Activated CD4-positive, CD25-positive, alpha-beta regulatory T cell treated with anti-CD3 and anti-CD28 coated beads, Interleukin-2, amount 50 U/mL, for 24 hours (primary cell): ENCODE measurements at places on chromosomes 6 and 20.
A peak's percentile ranks its signal among the peaks of the same experiment; 100 is the strongest.

GRCh38 chr6:158991017-158991723 lies 8.8 kb downstream of the RSPH3 start:
- peak; percentile 27 for ATAC-seq

DNA sequence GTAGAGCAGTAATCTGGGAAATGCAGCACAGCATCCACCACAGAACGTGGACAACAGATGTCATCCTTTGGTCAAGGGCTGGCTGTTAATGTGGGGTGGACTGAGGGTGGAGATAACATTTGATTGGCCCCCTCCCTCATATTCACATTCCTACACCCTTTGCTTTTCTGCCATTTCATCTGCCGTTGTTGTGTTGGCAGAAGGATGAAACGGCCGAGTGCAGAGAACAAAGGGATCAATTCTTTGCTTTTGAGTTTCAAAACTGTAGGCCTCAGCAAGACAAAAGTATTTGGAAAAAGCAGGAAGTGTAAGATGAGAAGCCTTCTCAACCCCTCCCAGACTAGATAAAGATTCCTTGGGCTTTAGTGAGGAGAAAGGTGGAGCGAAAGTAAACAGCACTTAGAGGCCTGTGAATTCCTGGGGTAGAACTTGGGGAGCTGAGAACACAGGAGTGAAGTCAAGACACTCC lies 74.2 kb upstream of the PHIP start:
- no peak for ATAC-seq

GRCh38 chr20:10603378-10603777 lies 70.4 kb downstream of the JAG1 start:
- ATAC-seq = no peak

- ATAC-seq = no peak
Observed at GRCh38 chr6:17945575-17945974, 41.9 kb downstream of the KIF13A start.

GRCh38 chr6:159817951-159818739 lies 18.1 kb downstream of the PNLDC1 start:
- no peak for ATAC-seq

- ATAC-seq = no peak
Observed at GRCh38 chr20:52001999-52002666, 189.4 kb downstream of the ZFP64 start.

DNA sequence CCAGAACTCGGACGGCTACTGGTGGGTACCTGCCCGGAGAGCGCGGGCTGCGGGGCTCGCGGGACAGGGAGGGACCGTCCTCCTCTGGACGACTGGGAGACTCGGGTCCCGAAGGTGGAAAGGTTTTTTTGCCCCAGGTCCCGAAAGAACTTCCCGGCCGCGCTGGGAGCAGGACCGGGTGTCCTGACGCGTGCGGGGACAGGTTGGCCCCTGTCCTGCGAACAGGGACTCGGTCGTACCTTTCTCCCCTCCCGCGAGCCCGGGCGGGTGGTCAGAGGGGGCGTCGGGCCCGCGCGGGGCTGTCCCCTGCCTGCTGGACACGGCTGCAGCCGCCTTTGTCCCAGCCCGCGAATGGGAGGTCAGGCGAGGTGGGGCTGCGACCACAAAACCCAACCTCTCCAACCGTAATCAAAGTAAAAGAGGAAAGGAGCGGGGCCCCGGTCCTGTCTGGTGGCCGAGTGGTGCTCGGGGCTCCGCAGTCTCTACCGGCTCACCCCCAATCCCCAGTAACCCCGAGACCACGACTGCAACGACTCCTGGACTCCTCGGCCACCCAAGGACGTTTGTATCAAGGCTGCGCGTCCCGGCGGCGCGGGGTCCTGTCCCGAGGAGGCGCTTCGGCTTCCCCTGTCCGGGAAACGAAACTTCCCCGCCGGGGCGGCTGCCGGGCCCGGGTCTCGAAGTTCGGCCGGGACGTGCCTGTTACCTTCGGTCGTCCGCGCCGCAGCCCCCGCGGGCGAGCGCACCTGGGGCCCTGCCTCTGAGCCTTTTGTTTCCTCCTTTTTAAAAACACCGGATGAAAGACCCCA lies 798 bp downstream of the DSP start:
- ATAC-seq = peak; percentile 22

DNA sequence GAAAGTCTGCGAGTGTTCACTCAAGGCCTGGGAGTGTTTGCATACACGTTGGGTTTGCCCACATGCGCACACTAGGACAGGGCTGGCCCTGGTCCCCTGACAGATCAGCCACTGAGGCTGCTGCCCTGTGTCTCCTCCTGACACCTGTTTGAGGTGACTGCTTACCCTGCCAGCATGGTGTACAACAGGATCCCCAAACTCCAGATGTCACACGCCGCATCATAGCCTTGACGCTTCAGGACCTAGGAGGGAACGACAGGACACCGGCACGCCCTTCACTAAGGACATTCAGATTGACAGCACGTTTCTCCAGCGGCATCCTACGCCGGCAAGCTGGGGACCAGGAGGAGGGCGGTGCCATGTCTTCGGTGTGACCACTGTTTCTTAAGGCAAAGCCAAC lies 37.0 kb upstream of the MPC1 start:
- ATAC-seq = no peak

GRCh38 chr20:13396022-13396421 lies 174.9 kb downstream of the ISM1 start:
- ATAC-seq = no peak

- ATAC-seq = no peak
Observed at GRCh38 chr6:114210467-114210866, 132.4 kb downstream of the HS3ST5 start.

- no peak for ATAC-seq
Observed at GRCh38 chr6:111282515-111282914, 195.2 kb downstream of the SLC16A10 start.

DNA sequence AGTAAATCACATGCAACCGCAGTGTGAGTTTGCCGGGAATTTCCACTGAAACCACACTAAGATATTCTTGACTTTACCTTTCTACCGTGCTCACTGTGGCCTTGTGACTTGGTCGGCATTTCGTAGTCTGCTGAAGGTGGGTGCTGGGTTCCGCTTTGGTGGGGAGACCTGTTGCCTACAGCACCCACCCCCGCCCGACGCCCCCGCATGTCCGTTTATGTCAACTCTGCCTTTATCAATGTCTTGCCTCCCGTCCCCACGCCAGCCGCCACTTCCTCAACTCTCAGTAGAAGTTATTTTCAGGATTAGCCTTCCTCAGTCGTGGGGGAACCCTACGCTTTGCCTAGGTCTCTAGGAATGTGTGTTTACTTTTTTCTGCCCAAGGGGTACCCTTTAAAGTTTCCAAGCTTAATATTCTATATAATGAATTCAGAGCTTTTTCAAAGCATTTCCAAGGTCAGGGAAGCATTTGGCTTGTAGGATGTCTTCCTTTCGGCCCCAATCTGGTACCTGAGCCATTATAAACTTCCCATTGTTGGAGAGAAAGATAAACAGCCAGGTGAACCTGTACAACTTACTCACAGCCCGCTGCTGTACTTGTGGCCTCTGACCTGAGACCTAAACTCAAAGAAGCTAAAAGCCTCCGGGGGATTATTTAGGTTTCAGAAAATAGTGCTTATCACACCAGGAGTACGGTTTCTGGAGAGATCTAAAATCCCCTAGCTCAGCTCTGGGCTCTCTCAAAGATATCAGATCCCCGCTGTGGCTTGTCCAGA lies 54.2 kb downstream of the TBC1D7 start:
- ATAC-seq = peak; percentile 95

DNA sequence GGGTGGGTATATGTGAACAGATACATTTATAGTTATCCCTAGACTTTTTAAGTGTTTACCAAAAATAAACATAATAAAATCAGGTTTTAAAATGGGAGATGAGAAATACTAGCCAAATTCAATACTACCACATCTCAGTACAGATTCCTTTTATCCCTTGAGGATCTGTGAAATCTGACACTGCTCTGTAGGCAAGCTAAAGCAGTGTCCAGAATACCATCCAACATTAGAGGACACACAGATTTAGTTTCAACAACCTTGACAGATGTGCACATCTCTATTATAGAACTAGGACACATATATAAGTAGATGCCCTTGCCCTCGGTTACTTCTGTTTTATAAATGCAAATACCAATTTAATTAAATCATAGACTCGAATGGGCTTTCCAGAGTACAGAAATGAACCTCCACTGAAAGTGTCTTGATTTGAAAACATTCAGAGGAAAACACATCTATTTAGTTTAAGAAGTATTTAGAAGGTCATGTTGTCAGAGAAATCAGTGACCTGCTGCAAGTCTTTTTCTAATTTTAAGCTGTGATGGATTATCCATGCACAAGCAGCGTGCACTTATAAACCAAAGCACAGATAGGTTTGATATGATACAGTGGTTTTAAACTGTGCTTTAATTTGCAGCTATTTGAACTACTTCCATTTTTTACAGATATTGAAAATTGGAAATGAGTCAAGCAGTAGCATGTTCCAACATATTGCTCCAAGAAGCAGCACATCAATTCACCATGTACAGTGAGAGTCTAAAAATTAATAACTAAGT lies 156.3 kb upstream of the EPHA7 start:
- ATAC-seq = no peak

- ATAC-seq = no peak
Observed at GRCh38 chr20:12627485-12627884, 381.3 kb upstream of the SPTLC3 start.

- ATAC-seq = no peak
Observed at GRCh38 chr20:53064935-53065334, 92.8 kb downstream of the TSHZ2 start.

DNA sequence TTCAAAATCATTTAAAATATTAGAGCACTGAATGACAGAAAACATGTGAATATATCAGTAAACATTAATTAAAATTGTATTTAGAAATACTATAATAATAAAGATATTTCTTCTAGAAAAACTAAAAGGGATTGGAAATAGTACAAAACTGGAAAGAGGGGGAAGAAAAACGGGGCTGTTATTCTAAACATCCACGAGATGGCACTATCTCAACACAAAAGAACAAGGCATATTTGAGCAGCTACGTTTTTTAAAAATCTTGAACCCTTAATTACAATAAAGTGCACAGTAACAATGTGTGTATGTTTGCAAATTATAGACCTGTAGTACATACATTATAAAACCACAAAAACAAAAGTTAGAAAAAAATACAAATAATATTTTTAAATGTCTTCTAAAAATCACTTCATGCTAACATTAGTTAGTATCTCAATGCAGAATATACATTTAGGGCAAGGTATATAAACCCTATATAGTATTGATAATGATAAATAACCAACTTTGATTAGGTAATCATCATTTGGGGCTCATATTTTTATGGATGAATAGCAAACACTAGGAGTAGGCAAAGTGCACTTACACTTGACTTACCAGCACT lies 42.5 kb upstream of the PNISR start:
- no peak for ATAC-seq

DNA sequence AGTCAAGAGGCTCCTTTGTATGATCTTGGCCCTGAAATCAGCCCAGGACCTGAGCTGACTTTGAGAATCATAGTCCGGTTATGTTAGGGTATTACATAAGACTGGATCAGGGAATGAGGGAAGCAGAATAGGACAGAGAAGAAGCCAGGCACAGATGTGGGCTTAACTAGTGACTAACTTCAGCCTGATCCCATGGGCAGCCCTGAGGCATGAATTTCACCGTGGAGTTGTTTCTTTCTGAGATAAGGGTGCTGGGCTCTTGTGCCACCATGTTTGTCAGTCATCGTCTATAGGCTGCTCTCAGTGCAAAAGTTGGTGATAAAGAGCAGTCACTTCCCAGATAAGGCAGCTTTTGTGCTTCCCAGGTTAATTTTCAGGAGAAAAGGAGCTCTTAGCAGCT lies 544.7 kb upstream of the SPTLC3 start:
- no peak for ATAC-seq

GRCh38 chr20:10047427-10047826 lies 12.6 kb downstream of the ANKEF1 start:
- no peak for ATAC-seq

GRCh38 chr20:51341581-51341980 lies 200.9 kb downstream of the NFATC2 start:
- no peak for ATAC-seq

DNA sequence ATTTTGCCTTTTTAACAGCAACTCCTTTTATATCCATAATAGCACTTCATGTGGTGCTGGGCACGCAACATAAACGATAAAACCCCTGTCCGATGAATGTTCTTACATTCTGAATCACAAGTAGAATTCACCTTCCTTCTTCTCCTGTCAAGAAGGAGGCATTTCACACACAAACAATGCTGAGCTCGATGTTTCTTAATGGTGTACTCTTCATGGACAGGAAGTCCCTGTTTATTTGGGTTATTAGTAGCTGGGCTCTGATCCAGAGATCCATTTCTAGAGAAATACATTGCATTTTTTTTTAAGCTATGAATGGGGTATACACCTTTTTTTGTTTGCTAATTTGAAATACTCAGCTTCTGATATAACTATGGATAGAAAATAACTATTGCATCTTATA lies 82.4 kb downstream of the PPP1R3G start:
- ATAC-seq = no peak

- no peak for ATAC-seq
Observed at GRCh38 chr20:8693709-8694108, 375.2 kb upstream of the PLCB4 start.

DNA sequence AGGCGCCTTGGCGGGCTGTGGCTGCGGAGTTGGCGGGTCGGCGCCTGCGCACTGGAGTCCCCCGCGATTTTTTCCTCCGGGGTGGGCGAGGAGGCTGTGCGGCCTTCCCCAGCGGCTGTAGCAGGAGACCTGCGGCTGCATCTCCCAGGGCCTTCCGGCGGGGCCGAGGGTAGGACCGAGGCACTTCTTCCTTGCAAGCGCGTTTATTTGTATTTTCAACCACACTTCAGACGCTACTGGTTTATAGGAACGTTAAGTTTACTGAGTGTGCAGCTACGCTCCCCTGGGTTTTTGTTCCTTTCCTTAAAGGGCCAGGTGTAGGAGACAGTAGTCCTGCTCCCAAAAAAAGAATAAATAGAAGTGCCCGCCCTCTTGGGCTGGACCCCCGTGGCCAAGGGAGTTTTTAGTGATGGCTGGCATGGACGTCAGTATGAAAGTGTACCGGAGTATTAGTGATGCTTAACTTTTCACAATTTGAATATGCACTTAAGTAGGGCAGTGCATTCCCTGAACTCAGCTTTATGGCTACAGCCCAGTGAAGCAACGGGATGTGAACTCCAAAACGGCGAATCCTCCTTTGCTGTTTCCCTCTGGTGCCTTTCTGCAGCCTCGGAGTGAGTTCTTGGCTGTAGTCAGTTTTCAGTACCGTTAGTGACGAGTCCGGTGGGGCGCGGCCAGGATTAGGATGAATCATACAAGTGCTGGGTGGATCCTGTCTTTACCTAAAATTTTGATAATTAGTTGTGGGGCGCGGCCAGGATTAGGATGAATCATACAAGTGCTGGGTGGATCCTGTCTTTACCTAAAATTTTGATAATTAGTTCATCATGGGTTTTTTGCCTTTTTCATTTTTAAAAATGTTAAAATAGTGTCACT lies 1.0 kb upstream of the FBXO5 start:
- peak; percentile 42 for ATAC-seq

DNA sequence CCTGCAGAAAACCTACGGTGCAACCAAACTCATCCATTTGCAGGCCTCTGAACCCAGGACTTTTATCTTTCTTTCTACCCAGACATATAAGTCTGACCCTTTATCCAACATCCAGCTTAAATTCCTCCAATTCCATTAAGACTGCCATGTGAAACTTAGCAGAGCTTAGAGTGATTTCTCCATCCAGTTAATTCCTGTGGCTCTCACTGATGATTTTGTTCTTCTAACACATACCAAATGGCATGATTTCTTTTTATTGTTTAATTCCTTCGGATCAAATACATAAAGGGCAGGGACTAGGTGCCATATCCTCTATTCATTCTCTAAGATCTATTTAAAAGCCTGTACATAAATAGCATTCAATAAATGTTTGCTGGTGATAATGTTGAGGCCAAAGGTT lies 92.9 kb downstream of the TASP1 start:
- no peak for ATAC-seq
